ENCODE measurements at places on chromosomes 2 and 18.

DNA sequence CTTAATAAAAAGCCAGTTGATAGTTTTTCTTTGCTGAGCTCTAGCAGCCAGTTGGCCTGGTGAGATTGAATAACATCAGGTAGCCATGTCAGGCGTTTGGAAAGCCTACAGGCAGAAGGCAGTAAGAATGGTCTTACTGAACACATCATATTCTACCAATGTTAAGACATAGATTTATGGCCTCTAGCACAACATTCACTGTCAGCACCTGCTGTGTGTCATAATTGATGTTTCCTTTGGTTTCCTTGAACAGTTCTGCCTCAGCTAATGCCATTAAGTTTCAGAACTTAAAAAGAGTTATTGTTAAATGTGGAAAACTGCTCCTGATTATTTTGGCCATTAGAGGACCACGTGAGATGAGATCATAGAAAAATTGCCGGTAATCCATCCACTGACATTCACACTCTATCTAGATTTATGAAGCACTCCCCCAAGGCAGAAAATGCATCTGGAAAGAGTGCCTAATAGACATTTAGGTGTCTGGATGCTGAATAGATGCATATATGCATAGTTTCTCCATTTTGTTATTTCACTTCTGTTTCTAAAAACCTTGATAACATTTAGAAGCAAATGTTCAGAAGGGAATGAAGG lies 434.7 kb downstream of the PTPRM start:
- DNase-seq: no peak

GRCh38 chr2:160498137-160498536 lies 4.5 kb upstream of the RBMS1 start:
- no peak for DNase-seq

DNA sequence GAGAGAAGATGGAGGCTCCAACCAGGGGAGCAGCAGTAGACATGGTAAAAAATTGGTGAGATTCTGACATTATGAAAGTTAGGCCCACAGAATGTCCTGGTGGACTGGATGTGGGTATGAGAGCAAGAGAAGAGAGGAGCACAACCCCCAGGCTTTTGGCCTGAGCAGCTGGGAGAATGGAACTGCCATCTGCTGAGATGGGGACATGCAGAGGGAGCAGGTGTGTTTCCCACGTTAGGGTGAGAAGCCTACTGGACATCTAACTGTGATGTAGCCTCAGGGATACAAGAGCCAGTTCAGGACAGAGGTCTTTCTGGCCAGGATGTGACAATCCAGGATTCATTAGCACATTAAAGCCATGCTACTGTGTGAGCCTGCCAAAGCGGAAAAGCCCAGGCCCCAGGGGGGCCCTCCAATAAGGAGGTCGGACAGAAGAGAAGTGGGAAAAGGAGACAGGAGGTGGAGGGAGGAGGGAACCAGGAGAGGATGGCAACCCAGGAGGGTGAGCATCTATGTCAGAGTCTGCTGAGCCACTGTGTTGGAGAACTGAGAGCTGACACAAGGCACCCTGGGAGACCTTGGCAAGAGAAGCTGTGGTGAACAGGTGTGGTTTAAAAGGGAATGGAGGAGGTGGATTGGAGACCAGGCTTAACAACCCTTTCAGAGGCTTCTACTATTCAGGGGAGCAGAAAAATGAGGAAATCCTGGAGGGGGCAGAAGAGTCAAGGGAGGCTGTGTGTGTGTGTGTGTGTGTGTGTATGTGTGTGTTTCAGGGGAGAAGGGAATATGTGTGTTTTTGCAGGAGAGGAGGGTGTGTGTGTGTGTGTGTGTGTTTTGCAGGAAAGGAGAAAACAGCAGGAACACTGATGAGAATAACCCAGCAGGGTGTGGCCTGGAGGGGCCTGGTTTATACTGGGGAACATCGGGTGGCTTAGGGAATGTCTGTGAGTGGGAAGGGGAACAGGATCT lies 10.5 kb downstream of the CYB5A start:
- no peak for DNase-seq

DNA sequence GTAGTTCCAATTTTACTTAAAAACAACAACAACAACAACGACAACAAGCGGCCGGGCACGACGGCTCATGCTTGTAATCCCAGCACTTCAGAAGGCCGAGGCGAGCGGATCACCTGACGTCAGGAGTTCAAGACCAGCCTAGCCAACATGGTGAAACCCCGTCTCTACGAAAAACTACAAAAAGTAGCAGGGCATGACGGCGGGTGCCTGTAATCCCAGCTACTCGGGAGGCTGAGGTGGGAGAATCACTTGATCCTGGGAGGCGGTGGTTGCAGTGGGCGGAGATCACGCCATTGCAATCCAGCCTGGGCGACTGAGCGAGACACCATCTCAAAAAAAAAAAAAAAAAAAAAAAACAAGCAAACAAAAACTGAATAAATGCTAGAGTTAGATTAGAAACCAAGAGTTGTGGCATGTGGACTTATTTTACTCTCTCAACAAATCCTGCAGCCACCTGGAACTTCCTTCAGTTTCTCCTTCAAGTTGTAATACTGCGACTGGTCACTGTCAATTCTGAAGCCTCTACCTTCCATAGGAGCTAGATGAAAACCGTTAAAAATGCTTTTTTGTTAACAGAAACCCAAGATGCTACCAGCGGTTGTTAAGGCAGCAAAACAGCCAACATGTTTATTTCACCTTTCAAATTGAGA lies 1.3 kb downstream of the ATP5F1A start:
- DNase-seq: no peak

DNA sequence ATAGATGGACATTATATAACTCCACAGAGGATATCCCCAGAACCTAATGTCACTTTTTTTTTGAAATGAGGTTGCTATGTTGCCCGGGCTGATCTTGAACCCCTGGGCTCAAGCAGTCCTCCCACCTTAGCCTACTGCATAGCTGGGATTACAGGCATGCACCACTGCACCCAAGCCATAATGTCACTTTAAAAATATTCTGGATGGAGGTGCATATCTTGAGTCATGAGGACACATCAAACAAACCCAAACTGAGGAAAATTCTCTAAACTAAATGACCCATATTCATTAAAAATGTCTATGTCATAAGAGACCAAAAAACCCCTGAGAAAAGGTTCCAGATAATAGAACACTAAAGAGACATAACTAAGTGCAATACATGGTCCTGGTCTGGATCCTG lies 36.3 kb downstream of the OSGEPL1 start:
- DNase-seq: no peak

GRCh38 chr2:98580656-98581284 lies 27.5 kb downstream of the COA5 start:
- DNase-seq: no peak

- DNase-seq: no peak
Observed at GRCh38 chr2:111250448-111251030, 129.8 kb downstream of the BCL2L11 start.

GRCh38 chr2:144170179-144170578 lies 349.7 kb downstream of the ZEB2 start:
- no peak for DNase-seq

DNA sequence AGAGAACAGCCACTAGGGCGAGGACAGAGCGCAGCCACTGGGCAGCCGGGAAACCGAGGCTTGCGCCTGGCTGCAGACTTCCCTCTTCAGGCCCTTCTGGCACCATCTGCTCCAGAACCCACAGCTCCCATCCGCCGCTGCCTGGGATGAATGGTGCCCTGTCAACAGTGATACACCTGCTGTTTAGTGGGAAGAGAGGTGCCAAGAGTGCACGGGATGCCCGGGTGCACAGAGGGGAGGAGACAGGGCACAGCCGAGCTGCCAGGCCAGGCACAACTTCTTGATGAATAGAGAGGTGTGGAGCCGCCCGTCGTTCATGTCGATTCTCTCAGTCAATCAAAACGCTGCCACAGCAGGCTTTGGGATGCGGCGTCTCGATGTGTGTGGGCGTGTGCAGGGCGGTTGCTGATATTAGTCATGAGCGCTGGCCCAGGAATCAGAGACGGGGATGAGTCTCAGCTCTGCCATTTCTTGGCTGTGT lies 39.5 kb downstream of the RRM2 start:
- no peak for DNase-seq

- DNase-seq: no peak
Observed at GRCh38 chr2:202121532-202122162, 48.6 kb downstream of the KIAA2012 start.
